ENCODE measurements at places on chromosomes 5 and 9.

- DNase-seq: no peak
These were observed 24.2 kb downstream of the TGFBR1 start for GRCh38 chr9:99129091-99129490.

GRCh38 chr9:28946648-28947047 is 1373.4 kb upstream of the C9orf72 start:
- DNase-seq: no peak

- no peak for DNase-seq
These were observed 545.8 kb upstream of the ARRDC3 start for GRCh38 chr5:91928754-91929521.

DNA sequence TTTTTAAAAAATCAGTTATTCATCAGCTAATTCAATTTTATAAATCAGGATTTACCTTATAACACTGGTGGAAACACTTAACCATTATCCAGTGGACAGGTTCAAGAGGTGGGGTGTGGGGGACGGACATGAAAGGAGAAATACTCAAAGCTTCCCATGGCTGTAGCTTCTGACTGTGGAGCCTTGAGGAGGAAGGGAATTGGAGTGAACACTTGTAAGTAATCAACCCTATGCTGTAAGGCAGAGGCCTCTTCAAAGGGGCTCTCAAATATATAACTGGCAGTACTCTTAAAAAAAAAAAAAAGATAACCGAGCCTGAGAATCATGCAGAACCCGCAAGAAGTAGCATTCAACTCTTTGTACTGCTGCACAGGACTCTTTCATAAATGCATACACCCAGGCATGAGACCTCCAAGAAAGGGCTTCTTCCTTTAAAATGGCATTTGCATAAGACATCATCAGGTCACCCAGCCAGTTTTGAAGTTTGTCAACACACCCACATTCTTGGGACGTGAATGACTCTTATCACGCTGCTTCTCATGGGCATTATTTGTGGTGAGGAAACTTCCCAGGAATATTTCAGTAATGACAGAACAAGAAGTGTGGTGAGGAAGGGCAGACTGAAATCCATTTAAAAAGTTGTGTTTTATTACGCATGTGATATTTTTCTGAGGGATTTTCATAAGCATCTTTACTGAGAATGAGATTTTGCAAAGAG is 8.1 kb downstream of the OSMR start:
- DNase-seq: no peak

GRCh38 chr9:21995666-21996398 is 1.2 kb downstream of the CDKN2B-AS1 start:
- no peak for DNase-seq

Measured in stimulated activated CD4-positive, alpha-beta T cell treated with anti-CD3 and anti-CD28 coated beads, Interleukin-4, amount 100 ng/mL, for 4 hours (primary cell).